ENCODE measurements at places on chromosomes 7 and 10.

- DNase-seq: no peak
Observed at GRCh38 chr10:120262857-120263547, 194.0 kb upstream of the PLPP4 start.

GRCh38 chr10:124469956-124470484, 8.4 kb downstream of the LHPP start:
- DNase-seq: no peak

GRCh38 chr10:120105001-120105400, 212.5 kb downstream of the SEC23IP start:
- no peak for DNase-seq

DNA sequence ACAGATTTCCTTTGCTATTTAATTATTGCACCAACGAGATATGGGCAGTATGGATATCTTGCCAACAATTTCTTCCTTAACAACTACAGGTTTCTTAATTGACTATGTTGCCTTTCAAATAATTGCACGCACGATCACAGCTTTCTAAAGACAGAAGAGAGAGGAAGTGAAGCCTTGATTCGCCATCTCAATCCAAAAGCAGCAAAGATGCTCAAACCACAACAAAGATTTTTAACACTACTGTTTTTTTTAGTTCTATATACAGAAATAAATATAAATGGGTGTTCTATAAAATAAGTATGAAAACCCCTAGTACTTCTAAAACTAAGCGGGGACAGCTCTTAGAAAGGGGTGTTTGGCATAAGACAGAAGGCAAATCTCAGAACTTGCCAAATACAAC, 251.3 kb downstream of the SFMBT2 start:
- no peak for DNase-seq

DNA sequence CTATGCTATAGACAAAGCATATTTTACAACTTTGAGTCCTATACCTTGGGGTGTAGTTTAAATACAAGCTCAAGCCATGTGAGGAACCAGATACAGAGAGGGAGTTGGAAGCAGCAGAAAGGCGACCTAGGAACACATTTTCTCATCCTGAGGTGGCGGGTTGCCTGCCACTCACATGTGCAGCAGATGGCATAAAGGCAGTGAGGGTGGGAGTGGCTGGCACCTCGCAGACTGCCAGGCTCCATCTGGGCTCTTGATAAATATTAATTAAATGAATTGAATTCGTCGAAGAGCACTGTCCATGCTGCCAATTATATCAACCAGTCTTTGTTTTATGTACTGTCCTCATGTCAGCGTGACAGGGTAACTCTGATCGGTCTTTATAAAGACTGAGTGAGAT, 79.0 kb upstream of the SEMA3C start:
- DNase-seq: no peak

GRCh38 chr7:28981161-28981465, 23.0 kb upstream of the TRIL start:
- no peak for DNase-seq

- no peak for DNase-seq
Observed at GRCh38 chr10:92291616-92291865, 574 bp downstream of the MARCHF5 start.

- DNase-seq: peak; percentile 41
Observed at GRCh38 chr10:78688901-78689583, 379.7 kb upstream of the ZMIZ1 start.

DNA sequence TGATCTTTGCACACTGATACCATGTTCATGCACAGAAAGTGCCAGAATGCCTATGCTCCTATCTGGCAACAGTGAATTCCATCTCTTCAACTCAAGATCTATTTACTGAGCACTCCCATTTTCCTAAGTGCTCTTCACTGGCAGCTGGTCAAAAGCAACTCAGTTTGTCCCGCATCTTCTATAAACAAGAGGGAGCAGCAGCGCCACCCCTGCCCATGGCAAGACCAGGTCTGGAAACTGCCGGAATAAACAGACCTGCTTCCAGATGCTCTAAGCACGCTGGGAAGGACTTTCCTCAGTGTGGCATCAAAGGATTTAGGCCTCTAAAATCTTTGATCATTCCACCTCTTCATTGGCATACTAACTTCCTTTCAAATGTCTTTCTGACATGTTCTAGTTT, 104.4 kb upstream of the MACROH2A2 start:
- DNase-seq: no peak

- no peak for DNase-seq
Observed at GRCh38 chr10:110009736-110010475, 2.1 kb downstream of the ADD3 start.

DNA sequence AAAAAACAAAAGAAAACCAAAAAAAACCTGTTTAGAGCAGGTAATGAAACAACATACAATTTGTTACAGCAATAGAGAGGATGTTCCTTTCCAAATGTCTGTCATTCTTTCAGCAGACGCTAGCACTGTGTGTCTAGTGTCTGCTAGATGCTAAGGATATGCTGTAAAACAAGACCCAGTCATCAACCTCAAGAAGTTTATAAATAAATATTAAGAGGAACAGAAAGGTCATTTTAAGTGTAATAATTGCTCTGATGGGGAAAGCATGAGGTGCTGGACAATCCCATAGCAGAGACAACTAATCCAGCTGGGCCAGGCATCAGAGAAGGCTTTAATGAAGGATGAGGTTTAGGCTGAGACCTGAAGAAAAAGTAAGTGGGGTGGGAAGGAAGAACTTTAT, 23.3 kb upstream of the ASCC1 start:
- DNase-seq: no peak

DNA sequence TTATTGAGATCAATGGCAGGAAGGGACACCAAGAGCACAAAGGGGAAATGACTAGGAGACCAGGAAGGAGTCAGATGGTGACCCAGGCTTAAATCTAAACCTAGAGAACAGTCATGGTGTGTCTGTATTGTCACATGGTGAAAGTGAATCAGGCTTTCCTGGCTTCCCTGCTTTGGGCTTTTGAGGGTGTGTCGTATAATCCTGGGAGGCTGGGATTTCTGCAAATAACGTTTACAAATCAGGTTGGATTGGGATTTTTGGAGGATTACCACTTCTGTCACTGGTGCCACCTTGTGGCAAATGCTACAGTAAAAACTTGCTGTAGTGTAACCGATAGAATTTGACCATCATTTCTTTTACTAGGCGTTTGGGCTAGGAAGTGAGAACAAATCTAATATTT, 502.6 kb downstream of the NRG3 start:
- DNase-seq: peak; percentile 34

GRCh38 chr7:152312316-152312715, 123.5 kb downstream of the KMT2C start:
- DNase-seq: no peak

DNA sequence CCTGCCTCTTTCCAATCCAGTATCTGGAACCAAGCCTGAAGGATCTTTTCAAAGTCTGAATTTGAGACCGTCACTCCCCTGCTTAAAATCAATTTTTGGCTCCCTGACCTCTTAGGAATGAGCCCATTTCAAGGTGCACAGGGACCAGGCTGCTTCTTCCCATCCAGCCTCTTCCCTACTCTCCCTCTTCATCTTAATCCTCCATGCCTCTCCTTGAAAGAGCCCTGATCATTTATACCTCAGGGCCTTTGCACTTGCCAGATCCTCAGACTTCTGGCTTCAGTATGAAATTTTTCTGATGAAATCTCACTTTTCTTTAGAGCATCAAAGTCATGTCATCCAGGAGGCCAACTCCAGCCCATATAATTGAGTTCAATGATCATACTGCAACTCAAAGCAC, 399.5 kb upstream of the CELF2 start:
- DNase-seq: no peak

GRCh38 chr10:71585564-71586290, 133.9 kb downstream of the C10orf105 start:
- DNase-seq: no peak

DNA sequence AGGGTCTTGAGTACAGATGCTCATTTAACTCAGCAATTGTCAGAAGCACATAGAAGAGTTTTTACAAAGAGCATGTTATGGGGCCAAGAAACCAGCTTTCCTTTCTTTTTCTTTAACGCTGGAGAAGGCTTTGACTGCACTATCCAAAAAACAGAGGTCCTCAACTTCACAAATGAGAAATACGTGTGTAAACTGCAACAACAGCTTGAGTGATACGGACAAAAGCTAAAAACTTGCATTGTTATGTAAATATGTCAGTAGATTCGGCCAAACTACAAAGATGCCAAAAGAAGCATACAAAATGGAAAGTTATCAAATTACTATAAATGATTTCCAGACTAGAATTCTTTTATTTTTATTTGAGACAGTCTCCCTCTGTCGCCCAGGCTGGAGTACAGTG, 62.4 kb upstream of the C10orf90 start:
- no peak for DNase-seq

DNA sequence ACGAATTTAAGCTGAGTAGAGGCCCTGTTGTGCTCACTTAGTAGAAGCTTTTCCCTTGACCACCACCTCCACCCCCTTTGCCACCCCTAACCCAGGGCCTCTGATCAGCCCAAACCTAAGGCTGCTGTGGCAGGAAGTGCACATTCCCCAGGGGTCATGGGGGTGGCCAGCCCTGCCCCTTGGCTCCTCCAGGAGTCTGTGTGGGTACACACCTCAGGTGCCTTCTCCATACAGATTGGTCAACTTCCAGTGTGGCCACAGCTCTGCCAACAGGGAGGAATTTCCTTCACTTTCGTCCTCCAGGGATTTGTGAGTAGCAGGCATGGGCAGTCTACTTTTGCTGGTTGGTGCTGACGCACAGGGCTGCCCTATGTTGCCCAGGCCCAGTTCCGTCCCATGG, 249.9 kb upstream of the ZNF32 start:
- DNase-seq: no peak

DNA sequence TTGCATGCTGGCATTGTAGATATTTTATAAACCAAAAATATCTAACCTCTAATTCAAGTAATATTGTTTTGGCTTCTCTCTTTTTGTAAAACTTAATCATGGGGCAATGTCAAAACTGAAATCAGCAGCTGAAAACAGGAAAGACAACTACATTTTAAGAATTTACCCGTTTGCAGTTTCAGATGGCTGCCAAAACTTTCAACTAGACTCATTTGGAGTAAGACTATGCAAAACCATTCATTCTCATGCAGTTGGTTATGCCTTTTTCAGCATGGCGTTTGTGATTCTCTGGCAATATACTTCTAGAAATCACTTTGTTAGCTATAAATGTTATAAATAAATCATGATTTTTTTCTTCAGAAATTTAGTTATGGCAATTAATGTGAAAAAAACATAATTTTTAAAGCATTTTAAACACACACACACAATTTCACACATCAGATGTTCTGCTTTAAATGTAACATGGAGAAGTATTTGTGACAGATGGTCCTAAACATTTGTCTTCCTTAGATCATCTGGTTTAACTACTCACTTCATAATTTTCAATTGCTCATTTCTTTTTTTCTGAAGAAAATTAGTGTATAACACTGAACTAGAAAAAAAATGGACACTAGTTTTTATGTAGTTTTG, 116.4 kb downstream of the ITGB8 start:
- DNase-seq: no peak

- DNase-seq: no peak
Observed at GRCh38 chr7:157479326-157479725, 142.5 kb downstream of the DNAJB6 start.

DNA sequence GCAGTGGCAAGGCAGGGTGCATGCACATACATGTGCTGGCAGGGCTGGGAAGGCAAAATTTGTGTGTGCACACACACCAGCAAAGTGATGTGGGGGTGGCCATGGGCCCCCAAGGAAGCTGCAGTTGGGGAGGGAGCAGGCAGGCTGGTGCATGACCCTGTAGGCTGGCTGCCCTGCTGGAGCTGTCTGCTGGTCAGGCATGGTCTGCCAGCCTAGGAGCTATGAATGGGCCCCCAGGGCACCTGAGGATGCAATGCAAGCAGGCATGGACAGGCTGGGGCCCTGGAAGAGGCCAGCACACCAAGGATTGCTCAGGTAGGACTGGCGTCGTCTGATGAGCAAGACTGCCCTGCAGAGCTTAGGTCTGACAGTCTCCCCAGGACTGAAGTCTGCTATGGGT, 18.2 kb upstream of the PPP1R3A start:
- DNase-seq: no peak

GRCh38 chr10:130193493-130194193, 57.5 kb downstream of the GLRX3 start:
- DNase-seq: no peak

DNA sequence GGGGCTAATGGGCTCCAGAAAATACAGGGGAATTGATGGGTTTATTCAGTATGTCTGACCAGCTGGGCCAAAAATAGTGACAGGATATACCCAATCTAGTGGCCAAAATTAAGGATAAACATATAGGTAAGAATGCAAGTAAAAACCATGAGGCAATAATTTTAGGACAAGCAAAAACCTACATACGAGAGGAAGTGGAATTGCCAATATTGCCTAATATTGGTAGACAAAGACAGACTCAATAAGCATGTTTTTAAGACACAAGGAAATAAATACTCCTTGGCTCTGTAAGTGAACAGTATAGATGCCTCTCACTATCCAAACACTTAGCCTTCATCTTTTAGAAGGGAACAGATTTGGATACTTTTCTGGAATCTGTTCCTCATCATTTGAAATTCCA, 51.0 kb downstream of the ATXN7L1 start:
- DNase-seq: no peak

DNA sequence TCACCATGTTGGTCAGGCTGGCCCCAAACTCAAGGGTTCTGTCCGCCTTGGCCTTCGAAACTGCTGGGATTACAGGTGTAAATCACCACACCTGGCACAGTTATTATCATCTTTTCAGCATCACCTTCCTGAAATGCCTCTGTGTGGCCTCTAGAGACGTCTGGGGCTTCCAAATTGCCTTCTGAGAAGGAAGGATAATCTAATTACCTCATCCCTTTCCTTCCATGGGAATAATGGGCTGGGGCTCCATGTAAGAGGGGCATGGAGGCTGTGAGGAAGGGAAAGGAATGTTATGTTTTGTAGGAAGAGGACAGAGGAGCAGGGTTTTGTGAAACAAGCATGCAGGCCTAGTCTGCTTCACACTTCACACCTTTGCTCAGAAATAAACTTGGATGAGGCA, 22.2 kb upstream of the PODXL start:
- no peak for DNase-seq

DNA sequence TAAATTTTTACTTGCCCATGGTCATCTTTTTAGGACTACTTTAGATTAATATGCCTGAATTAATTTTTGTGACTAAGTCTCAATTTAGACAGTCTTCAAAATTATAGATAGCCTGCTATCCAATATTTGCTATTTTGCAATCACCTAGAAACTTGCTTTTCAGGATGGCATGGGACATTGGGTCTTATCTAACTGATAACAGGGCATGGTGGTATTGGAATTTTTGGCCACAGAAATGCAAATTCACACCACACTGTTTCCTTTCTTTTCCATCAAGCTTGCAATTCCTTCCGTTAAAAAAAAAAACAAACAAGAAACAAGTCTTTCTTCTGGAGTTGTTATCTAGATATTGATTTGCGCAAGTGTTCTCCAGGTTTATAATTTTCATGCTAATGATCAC, 8.8 kb downstream of the ARL5B start:
- no peak for DNase-seq

Data from body of pancreas (tissue), 4 donors.